ENCODE measurements at places on chromosomes 11 and 22.
A peak's percentile ranks its signal among the peaks of the same experiment; 100 is the strongest.

DNA sequence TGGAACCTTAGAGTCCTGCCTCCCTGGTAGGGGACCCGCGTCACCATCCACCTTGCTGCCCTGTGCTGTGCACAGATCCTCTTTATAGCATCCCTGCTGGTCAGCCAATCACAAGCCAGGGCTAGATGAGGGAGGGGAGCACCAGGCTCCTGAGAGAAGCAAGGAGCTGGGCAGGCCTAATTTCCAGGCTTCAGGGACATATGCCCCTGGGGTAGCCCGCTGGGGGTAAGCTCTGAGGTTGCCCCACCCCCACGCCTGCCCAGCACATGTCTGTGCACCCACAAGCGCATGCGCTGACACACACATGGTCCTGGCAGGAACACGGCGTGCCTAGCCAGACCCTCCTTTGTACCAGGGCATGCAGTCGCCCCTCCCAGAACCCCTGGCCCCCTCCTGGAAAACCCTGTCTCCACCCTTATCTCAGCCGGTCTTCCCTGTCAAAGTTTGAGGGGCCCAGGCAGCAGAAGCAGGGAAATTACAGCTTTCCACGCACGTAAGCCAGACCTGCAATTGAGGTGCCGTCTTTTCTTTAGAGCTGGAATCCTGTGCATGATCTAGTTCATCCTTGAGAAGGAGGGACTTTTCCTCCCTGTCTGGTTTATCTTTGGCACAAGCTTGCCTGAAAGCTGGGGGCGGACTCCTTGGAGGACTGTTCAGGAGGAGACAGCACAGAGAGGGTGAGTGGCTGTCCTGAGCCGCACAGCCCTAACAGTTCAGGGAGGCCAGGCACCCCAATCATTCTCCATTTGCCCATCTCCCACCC lies 2.1 kb downstream of the SSTR3 start:
- no peak for DNase-seq

GRCh38 chr11:106087815-106088435 lies 10.5 kb downstream of the AASDHPPT start:
- peak; percentile 9 for DNase-seq

GRCh38 chr11:111490496-111490895 lies 21.7 kb downstream of the BTG4 start:
- no peak for DNase-seq

DNA sequence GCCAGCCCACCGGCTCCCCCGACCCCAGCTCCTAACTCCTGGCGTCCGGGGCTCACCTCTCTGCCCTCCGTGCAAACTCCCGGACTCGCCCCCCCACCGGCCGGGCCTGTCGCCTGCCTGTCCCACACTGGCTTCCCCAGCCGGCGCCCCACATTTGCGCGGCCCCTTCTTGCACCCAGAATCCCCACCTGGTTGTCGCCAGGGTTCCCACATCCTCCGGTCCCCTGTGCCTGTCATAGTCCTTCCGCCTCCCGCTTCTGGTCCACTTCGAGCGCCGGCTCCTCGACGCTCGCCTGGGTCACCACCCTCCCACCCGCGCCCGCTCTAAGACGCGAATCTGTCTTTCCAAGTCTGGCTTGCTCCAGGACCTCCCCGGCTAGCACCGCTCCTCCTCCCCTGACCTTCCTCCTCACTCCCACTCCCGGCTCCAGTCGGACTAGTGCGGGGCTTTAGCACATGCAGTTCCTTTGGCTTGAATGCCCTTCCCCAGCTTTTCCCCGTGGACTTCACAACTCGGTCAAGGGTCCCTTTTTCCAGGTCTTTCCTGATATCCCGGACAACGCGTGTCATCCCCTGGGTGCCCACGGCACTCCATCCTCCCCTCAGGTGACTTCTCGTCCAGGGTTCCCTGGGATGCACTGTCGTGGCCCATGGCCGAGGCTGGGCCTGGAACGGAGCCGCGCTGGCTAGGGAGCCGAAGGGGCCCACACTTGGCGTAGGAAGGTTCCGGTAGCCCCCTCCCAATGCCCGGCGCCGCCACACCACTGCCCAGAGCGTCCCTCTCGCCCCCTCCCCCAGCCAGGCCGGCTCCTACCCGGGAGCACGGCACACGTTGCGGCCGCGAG lies 635 bp downstream of the SCARF2 start:
- DNase-seq, result peak; percentile 59

- DNase-seq, result no peak
These were observed 72.8 kb downstream of the FLI1 start for GRCh38 chr11:128766591-128767081.

DNA sequence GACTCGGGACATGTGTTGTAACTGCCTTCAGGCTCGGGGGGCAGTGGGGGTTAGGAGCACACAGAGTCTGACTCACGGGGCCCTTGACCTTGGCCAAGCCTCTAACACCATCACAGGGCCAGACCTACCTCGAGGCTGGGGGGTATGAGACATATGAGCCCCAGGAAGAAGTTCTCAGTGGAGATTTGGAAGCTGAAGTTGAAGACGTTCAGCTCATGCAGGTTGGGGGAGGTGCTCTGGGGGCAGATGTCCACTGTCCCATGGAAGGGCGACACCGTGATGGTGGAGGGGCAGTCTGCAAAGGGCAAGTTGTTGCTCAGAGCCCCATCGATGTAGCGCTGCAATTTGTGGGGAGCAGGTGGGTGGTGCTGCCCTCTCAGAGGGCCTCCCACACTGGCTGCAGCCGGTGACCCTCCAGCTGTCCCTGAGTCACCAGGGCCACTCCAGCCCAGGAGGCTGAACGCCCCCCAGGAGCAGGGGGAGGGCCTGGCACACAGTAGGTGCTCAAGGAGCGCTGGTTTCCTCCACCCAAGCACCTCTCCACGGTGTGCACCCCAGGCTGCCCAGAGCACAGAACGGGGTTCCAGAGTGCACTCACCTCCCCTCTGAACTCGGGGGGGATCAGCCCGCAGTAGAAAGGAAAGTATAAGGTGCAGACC lies 2.5 kb downstream of the PNPLA5 start:
- no peak for DNase-seq

- DNase-seq, result no peak
These were observed 334.7 kb upstream of the NARS2 start for GRCh38 chr11:78909386-78909785.

- no peak for DNase-seq
These were observed 49.3 kb upstream of the CLPB start for GRCh38 chr11:72483412-72484186.

DNA sequence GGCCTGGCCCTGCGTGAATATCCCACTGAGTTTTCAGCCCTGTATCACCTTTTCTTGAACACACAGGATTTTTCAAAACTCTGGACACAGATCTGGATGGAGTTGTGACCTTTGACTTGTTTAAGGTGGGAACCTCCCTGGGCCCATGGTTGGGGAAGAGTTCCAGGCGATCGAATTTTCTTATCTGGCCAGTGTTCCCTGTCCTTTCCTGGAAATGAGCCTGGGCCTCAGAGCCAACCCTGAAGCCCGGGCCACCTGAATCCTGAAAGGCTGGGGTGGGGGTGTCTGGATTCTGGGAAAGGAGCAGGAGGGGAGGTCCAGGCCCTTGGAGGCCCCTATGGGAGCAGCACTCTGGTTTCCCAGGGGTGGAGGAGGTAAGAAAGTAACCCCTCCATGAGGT lies 29.0 kb downstream of the CAPN1 start:
- DNase-seq, result no peak

DNA sequence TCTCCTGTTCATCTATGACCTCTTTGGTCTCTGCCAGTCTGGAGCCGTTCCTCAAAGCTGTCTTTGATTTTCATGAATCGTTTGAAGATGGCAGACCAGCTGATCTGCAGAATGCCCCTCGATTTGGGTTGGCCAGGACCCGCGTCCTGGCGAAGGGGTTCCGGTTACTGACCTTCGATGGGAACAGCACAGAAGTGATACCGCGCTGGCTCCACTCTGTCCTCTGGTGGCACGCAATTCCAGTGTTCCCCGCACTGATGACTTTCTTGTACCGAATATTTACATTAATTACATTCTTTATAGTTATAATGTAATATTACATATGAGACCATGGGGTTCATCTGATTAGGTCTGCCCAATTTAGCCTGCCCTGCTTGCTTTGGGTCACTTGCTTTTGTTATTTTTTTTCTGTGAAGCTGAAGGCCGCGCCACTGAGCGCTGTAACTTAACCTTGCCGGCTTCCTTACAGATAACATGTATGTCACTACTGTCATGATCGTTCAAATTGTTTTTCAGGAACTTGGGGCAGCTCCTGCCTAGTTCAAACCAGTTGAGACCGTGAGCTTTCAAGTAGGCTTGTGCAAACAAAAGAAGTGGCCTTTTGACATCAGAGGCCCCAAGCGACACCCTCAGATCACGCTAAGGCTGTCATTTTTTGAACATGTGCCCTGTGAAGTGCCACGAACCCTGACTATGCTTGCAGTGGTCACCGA lies 4.1 kb upstream of the USP18 start:
- DNase-seq, result no peak

- no peak for DNase-seq
These were observed 156.8 kb downstream of the NAV2 start for GRCh38 chr11:19869466-19869865.

Measured in GM20000 (cell line).